Epithelial cell of prostate (primary cell): ENCODE measurements at places on chromosomes 1 and 21.

- no peak for DNase-seq
These were observed 26.6 kb downstream of the POFUT2 start for GRCh38 chr21:45261093-45261492.

DNA sequence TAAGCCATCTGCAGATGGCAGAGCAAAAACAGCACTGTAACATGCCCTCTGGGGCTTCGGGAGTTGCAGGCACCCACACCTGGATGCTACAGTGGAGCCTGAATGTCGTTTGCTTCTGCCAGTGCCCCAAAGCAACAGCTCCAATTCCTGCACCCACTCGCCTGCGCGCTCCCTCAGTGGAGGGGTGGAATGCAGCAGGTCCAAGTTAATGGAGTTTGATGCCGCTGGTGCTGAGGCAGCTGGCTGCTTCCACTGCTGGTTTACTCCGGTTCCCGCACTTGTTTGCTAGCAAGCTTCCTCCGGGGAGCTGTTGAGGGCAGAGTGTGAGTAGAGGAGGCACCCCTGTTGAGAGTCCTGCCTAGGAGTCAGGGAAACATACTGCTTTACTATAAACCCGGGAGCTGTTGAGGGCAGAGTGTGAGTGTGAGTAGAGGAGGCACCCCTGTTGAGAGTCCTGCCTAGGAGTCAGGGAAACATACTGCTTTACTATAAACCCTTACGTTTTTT is 584.0 kb upstream of the TMPRSS15 start:
- no peak for DNase-seq

GRCh38 chr1:51264451-51264850 is 28.4 kb downstream of the RNF11 start:
- no peak for DNase-seq

DNA sequence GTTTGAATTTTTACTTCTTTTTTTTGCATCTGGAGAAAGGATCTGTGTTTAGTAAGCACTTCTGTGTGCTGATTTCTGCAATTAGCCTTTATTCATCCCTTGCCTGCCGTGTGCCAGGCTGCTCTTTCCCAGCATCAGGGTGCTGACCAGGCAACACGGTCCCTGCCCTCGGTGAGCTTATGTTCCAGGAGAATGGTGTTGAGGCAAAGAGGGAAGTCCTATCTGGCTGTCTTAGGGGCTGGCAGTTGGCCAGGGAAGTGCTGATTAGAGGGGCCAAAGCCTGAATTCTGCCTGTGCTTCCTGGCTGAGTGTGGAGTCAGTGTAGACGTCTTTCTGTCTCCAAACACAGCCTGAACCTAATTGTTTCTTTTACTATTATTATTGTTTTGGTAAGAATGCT is 187.1 kb downstream of the CAMTA1 start:
- DNase-seq = no peak

GRCh38 chr1:179816196-179816960 is 61.2 kb downstream of the TOR1AIP2 start:
- no peak for DNase-seq

DNA sequence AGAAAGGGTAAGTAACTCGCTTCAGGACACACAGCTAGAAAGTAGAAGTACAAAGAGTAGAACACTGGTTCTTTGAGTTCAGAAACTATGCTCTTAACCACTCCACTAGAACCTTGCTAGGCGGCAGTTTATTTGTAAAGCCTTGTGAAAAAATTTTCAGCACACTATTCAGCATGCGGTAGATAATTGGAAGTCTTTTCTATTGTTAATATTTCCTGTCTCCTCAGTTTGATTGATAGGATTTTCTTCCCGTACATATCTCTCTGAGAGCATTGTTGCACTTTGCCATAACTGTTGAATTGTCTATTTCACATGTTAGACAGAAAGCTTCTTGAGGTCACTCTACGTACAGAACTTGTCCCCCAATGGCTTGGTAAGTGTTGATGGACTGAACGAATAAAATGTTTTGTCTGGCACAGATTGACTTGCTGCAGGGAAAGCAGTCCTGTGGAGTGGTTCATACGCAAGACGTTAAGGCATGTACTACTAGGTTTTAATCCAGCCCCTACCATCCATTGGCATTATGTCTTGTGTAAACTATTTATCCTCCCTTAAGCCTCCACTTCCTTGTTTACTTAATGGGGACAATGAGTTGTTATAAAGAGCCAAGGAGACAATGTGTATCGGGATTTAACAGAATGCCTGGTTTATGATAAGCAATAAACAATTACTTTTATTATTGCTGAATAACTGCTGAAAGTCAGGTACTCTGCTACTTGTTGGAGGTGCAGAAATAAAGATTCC is 35.8 kb downstream of the C1orf21 start:
- DNase-seq = no peak

GRCh38 chr1:78619803-78620579 is at the start of gene IFI44L:
Gene IFI44L, plus strand, starts transcription at chr1:78620448. Its CDS starts 7,468 bp downstream, at chr1:78627916.
- peak; percentile 26 for DNase-seq

DNA sequence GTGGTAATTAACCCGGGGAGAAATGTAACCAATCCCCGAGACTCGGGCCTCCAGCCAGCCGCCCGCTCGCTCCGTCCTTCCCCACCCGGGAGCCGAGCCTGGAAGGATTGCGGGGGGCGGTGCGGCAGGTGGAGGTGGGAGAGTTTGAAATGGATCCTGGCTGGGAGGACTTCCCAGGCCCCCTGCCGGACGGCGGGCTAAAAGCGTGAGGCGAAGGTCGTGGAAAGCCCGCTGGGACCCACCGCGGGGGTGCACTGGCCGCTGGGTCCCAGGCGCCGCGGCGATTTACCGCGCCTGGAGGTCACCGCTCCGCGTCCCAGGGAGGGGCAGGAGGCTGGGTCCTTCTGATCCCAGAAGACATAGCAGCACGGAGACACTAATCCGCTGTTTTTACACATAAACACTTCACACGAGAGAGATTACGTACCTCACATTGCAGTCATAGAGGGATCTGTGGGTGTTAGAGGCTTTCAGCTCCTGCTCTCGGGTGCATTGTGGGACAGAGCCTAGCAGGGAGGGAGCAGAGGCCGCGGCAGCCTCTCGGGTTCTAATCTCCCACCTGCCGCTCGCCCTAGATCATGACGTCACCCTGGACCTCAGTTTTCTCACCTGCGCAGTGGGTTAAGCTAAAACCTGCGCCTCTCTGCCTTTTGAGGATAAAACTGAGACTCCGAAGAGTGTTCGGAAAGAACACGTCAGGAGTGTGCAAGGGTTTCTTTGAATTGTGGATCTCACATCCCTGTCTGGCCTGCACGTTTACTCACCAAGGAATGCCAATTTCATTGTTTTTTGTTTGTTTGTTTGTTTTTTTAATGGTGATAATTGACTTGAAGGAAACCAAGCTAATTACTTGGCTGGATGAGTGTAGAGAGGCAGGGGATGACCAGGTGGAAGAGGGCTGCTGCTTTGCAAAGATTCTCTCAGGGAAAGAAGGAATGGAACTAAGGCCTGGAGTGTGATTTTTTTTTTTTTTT is 17.1 kb upstream of the TMEM9 start:
- no peak for DNase-seq

DNA sequence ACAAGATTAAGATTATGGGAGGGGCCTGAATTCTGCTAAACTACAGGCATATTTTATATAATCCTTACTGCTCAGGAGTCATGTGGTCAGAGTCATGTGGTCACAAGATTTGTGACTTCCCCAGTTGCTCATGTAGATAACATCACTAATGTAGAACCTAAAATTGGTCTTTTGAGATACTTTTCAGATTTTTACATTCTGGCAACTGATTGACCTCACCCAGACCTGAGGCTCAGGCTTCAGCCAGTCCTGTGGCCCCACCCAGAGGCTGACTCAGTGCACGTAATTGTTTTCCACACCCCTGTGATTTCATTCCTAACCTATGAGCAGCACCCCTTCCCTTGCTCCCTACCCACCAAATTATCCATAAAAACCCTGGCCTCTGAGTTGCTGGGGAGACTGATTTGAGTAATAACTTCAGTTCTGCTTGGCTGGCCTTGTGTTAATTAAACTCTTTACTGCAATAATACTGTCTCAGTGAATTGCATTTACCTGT is 41.7 kb upstream of the ZNF326 start:
- DNase-seq = peak; percentile 82

- DNase-seq = no peak
These were observed 163.3 kb downstream of the RHOU start for GRCh38 chr1:228898582-228898992.

GRCh38 chr1:226033582-226033981 is 28.9 kb upstream of the H3-3A start:
- no peak for DNase-seq

- DNase-seq = no peak
These were observed 7.5 kb downstream of the SLC19A1 start for GRCh38 chr21:45534636-45535331.

DNA sequence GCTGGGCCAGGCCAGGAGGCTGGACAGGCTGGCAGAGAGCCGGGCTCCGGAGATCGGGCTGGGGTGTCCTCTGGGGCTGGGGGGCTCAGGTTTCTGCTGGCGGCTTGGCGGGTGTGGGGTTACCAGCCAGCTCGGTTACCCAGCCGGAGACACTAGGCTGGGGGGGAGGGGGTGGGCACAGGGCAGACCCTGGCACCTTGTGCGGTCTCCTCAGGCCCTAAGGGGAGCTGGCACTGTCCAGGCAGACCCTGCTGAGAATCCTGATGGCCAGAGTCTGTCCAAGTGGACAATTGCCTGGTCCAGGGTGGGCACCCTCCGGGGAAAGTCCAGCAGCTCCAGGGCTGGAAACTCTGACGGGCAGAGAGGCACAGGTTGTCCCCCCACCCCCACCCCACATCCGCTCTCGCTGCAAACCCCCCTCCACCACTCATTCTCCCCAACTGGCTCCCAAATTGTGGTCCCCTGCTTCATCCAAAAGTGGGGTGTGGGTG is 6.7 kb downstream of the ZBTB7B start:
- no peak for DNase-seq

DNA sequence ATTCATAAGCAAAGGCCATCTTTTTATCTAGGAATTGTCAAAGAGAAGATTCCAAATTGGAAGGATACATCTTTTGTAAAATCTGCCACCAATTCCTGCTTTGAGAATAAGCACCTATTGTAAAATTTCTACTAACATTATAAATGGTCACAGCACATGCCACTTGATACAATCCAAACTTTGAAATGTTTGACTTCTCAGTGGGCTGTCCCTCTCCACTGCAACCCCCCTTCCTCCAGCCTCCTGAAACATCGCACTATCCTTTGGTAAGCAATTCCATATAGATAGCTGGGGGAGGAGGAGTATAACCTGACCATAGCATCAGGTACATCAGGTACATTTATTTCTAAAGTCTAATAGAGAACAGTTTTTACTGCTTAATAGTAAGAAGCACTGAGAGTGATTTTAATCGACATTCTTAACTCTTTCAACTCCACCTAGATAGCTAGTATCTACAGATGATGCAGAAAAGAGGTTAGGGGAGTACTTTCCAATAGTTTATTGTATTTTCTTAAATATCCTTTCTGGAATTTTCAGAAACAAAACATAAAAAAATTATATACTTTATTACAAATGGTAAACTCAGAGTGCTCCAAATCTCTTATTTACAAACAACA is 2.9 kb downstream of the JUN start:
- DNase-seq = no peak

DNA sequence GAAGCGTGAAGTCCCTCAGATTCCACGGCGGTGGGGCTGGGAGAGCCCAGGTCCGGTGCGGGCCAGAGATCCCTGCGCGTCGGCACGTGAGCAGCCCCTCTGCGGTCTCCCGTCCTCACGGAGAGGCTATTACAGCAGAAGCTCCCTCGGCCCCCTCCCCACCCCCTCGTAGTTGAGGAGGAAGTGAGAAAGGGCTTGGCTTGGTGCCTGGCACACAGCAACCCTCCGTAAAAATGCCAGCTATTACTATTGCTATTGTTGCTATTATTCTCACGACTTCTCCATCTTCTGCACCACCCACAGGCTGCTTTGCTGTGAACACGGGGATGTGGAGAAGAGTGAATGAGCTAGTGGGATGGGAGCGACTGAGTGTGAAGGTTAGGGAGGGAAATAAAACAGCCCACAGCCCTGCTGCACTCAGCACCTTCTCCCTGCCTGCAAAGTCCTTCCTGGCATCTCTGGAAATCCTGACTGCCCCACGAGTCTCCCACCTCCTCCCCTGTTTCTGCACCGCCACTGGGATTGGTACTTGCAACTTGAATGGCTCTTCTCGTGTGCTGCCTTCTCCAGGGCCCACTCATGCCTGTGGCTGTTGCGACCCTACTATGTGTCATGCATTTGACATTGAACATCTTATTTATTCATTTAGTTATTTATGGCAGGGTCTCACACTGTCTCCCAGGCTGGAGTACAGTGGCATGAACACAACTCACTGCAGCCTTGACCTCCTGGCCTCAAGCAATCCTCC is 26.6 kb downstream of the ZBTB18 start:
- no peak for DNase-seq

GRCh38 chr21:27673581-27673980 is 706.7 kb upstream of the ADAMTS5 start:
- no peak for DNase-seq

DNA sequence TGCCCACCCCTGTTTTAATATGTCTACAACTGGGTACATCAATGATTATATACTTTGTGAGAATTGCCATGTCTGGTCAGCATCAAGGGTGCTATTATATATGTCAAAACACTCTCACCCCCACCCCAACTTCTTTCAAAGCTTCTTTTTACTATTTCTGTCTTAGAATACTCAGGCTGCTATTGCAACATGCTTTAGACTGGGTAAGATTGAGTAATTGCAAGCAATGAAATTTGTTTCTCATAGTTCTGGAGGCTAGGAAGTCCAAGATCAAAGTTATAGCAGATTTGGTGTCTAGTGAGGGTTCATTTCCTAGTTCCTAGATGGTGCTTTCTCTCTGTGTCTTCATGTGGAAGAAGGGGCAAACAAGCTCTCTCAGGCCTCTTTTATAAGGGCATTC is 100.5 kb upstream of the KCNK1 start:
- DNase-seq = no peak

- no peak for DNase-seq
These were observed 243.1 kb upstream of the PKN2 start for GRCh38 chr1:88441022-88441421.

DNA sequence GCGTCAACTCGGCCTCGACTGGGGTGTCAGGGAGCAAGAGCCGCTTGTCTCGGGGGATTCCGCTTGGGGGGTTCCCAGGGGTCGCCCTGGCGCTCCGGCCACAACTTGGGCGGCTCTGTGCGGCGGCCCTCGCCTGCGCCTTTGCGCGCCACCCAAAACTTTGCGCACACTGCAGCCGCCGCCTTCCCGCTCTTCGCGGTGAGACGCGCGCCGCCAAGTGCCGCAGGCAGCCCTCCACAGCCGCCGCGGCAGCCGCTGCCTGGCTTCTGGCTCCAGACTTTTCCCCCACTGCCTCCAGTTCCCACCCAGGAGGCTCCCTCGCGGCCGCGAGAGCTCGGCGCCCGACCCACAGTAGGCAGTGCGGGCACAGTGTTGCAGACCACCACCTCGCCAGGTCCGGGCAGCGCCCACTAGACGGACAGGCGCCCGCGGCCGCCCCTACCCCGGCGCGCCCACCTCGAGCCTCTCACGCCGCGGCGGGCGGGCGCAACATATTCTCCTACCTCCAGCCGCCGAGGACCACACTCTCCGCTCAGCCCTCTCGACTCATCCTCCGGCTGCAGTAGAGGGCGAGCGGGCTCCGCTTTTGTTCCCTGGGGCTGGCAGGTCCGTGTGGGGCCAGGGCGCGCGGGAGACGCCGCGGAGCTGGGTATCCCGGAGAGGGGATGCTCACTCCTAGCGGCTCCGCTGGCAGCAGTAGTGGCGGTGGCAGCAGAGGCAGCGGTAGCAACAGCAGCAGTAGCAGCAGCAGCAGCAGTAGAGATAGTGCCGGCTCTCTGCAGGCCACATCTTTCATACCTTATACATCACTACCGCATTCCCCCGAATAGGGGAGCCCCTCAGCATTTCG is 296.6 kb downstream of the OMA1 start:
- DNase-seq = no peak
